CMK (cell line): ENCODE measurements at places on chromosomes 2 and 18.

GRCh38 chr2:16128746-16129610 lies 188.6 kb downstream of the MYCN start:
- DNase-seq: no peak

DNA sequence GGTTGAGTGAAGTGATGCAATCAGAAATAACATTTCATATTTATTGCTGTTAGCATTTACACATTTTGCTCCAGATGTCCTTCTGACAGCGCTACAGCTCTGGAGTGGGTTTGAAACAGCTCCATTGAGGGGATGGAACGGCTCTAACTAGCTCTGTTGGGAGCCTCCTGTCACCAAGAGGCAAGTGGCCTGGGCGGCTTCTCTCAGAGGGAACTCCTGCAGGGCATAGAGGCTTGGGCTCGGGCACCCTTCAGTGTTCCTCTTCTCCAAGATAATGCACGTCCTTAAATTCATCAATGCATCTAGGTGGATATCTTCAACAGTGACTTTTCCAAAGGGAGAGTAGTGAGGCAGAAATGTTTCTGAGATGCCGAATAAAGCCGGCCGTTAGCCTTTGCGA lies 122.5 kb downstream of the CNTNAP5 start:
- no peak for DNase-seq

GRCh38 chr18:45163871-45164270 lies 451.4 kb upstream of the SLC14A2 start:
- DNase-seq: no peak

- DNase-seq: no peak
Observed at GRCh38 chr18:24300703-24301102, 96.9 kb downstream of the OSBPL1A start.

- DNase-seq: no peak
Observed at GRCh38 chr18:62672600-62672999, 42.7 kb upstream of the PHLPP1 start.
